GM13977 (cell line): ENCODE measurements at places on chromosomes 4 and X.
A peak's percentile ranks its signal among the peaks of the same experiment; 100 is the strongest.

- DNase-seq = no peak
These were observed 270.7 kb downstream of the GRXCR1 start for GRCh38 chr4:43163101-43163792.

DNA sequence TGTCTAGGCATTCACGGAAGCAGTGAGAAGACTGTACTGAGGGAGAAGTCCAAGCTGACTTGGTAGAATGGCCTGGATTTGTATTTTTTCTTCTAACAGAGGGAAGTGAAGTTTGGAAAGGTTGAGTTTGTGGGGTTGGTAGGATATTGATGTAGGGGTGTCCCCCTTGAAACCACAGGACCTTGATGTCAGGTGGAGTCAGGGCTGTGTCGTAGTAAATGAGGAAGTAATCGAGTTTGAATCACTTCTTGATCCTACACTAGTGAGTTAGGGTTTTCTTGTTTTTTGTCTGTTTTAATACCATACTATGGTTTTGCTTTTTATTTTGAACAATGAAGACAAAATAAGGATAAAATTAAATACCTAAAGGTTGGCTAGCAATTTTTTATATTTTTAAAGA is 30.1 kb upstream of the ANAPC4 start:
- DNase-seq = peak; percentile 13

GRCh38 chr4:185020863-185021761 is 2.8 kb downstream of the HELT start:
- no peak for DNase-seq

DNA sequence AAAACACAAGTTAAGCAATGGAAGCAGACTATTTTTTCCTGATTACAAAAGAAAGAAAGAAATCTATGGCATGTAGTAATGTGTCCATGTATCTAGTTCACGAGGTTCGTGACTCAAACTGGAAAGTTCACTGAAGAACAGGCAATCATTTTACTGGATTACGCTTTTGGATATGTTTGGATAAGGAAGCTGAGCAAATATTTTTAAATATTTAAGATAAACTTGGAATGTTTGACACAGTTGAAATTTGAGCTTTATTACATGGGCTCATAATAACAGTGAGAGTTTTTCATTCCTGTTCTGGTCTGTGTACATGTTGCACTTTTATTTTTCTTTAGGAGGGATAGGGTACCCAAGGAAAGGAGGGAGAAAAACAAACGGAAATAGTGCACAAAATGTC is 244.2 kb upstream of the GK2 start:
- DNase-seq = no peak

- DNase-seq = no peak
These were observed 96.6 kb downstream of the PHKA2 start for GRCh38 chrX:18887177-18887824.

DNA sequence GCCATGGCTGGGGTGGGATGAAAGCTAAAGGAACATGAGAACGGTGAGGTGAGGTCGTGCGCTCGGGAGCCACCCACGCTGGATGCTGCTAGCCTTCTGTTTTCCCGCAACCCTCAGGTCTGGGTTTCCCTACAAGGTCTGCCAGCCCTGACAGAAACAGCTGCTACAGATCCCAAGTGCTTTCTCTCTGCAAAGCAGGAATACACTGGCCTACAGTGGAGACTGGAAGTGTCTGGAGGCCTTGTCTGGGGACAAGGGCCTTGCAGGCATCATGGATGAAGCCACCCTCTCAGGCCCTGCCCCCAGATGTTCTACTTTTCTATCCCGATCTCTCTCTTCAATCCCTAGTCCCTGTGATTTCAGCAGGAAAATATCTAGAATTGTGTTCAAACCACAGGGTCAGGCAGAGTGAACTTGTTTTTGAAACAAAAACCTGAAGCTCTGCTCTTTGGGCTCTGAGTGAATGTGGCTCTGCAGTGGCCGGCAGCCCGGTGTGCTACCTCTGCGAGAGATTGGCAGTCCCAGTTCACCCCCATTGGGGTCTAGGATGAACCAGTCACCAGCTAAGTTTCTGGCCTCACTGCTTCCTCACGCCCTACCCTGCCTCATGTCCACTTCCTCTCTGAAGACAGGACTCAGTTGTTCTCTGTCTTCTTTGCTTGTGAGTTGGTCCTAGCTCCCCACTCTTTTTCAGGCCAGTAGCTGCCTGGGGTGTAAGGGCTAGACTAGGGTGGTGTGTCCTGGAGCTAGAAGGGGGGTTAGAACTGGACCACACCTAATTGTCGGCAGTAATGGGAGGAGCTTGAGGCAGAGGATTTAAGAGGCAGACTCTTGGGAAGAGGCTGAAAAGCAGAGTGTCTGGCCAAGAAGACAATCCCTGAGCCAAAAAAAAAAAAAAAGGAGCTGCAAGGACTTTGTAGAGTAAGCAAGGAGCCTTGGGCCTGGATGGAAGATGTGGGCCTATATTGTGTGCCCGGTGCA is 89.6 kb downstream of the RTL5 start:
- no peak for DNase-seq

GRCh38 chr4:78482281-78482680 is 69.3 kb upstream of the ANXA3 start:
- no peak for DNase-seq

- DNase-seq = no peak
These were observed 225.9 kb downstream of the NR3C2 start for GRCh38 chr4:148216321-148216720.

GRCh38 chrX:107742700-107743191 is 32.8 kb downstream of the TSC22D3 start:
- no peak for DNase-seq

- no peak for DNase-seq
These were observed 608 bp downstream of the TAF1 start for GRCh38 chrX:71366674-71367256.

DNA sequence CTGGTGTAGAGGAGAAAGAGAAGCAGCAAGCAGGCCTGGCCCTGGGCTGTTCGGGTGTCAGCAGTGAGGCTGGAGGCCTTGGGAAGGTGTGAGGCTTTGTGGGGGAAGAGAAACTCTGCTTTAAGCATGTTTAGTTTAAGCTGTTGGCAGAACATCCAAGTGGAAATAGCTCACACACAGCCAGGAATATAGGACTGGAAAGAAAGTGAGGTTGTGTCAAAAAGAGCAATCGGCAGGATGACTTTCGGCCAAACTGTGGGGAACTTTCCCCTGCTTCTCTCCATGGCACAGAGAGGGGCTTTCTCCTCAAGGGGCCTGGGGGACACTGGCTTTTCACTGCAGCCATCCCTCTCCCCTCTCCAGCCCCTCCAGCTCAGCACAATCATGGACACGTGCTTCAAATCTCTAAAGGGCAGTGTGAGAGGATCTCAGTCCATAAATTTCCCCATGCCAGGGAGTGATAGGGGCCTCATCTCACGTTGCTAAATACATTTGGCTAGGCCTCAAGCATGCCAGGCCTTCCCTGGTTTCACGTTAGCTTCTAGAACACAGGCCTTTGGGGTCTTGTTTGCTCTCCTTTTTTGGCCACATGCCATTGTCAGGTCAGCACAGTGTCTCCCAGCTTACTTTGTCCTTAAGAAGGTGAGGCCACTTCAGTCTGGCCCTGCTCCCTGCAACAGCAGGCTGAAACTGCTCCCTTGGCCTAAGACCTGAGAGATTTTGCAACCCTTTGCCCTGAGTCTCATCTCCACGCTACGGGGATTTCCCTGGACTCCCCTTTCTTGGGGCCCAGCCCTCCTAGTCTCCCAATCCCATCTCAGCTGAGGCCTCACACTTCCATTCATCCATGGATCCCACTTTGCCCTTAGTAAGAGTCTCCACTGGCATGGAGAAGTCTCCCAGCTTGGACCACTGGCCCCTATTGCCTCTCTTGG is 8.3 kb upstream of the CITED1 start:
- DNase-seq = no peak

- DNase-seq = no peak
These were observed 53.5 kb downstream of the REELD1 start for GRCh38 chr4:146267826-146268225.

- no peak for DNase-seq
These were observed 1.7 kb upstream of the HEPH start for GRCh38 chrX:66162331-66162822.

- no peak for DNase-seq
These were observed 93.2 kb downstream of the SORBS2 start for GRCh38 chr4:185718578-185719499.

DNA sequence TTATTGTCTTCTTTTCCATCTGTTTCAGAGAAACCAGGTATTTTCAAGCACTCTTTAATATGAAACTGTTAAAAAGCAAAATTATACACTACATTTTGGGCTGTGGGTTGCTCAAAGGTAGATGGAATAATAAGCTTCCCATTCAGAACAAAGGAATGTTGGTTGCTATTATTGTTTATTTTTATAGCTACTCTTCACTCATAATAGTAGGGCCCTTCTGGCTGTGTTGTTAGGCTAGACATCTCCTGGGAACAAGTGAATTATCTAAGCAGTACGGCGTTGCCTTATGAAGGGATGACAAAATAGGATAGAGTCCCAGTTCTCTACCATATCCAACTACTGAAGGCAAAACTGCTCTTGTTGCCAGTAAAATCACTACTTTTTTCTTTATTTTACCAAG is 34.2 kb downstream of the TENM3 start:
- DNase-seq = no peak

DNA sequence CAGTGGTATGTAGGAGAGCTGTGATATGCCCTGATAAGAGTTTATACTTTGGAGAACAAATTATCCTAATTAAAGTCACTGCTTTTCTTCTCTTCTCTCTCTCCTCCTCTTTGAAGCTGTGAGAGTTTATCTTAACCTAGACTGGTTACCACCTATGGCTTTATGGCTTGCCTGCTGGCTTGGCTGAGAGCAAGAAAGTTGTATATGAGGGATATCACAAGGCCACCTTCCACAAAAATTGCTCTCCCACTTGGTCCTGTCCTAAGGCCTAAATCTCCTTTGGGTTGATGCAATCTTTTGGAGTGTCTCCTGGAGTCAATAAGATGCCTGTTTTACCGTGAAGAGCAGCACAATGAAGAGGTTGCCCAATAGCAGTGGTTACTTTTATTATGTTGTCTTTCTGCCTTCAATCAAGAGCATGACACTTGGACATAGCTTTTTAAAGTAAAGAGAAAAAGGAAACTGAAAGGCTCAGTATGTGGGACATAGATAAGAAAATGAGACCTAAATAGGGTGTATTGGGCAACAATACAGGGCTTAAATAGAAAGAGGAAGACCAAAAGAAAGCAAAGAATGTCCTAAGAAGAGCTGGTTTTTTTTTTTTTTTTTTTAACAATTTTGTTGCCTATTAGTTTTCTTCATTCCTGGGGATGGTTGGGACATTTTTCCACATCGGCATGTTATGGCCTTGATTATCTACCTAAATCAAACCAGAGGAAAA is 9.2 kb downstream of the GUCY1A1 start:
- DNase-seq = no peak
